T1000 (cell line): ENCODE measurements at places on chromosomes 13 and 19.
A peak's percentile ranks its signal among the peaks of the same experiment; 100 is the strongest.

GRCh38 chr19:10430505-10431253, 10.3 kb downstream of the PDE4A start:
- DNase-seq = no peak

- no peak for DNase-seq
These were observed 1317.1 kb downstream of the SLITRK1 start for GRCh38 chr13:82565201-82565600.

DNA sequence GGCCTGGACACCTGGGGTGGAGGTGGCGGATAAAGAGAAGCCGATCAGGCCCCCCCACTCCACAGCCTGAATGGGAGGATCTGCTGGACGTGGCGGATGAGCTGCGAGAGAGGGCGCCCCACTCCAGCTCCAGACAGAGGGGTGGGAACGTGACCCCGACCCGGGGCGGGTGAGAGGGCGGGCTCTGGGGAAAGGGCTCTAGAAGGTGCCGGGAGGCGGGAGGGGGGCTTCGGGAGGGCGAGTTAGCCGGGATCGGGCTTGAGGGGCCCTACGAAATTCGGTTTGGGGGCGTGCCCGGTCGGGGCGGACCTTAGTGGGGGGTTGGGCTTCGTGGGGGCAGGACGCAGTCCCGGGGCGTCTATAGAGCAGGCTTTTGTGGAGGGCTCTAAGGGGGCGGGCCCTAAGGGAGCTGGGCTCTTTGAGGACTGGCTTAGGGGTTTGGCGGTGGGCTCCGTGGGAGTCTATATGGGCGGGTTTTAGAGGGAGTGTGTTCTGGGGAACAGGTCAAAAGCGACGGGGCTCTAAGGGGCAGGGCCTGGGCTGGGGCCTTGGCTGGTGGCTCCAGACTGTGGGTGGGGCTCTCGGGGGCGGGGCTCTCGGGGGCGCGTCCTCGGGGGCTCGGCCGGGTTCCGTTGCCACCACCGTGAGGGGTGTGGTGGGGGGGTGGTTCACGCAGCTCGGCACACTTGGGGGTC, 4.1 kb upstream of the NANOS3 start:
- DNase-seq = no peak

- no peak for DNase-seq
These were observed 22.6 kb downstream of the PGPEP1 start for GRCh38 chr19:18362934-18363542.

DNA sequence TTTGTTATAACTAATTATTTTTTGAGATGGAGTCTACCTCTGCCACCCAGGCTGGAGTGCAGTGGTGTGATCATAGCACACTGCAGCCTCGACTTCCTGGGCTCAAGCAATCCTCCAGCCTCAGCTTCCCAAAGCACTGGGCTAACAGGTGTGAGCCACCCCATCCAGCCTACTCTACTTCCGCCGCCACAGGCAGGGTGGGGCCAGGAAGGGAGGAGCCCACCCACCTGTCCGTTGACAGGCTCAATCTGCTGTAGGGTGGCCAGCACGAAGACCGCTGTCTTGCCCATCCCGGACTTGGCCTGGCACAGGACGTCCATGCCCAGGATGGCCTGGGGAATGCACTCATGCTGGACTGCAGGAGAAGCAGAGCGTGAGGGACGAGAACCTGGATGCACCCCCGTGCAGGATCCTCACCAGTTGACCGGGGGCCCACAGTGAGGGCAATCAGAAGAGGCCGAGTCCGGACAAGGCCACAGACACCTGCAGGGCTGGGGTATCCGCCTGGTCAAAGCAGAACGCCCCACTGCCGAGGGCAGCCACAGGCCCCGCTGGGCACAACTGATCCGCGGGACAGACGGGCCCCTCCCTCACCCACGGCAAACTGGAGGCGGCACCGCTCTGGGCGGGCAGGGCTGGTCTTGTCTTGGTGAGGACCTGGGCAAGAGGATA, 6.7 kb downstream of the DDX39A start:
- no peak for DNase-seq

- no peak for DNase-seq
These were observed 170.7 kb downstream of the DCT start for GRCh38 chr13:94308832-94309231.

DNA sequence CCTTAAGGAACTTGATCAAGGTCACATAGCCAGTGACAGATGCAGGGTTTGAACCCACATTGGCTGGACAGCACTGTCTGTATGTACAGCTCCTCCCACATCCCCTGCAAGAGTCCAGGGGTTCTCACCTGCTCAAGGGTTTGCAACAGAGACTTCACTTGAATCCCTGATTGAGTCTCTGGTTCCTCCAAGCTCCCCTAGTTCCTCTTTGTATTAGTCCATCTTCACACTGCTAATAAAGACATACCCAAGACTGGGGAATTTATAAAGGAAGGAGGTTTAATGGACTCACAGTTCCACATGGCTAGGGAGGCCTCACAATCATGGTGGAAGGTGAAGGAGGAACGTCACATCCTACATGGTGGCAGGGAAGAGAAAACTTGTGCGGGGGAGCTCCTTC, 72.8 kb upstream of the CLDN10 start:
- no peak for DNase-seq

DNA sequence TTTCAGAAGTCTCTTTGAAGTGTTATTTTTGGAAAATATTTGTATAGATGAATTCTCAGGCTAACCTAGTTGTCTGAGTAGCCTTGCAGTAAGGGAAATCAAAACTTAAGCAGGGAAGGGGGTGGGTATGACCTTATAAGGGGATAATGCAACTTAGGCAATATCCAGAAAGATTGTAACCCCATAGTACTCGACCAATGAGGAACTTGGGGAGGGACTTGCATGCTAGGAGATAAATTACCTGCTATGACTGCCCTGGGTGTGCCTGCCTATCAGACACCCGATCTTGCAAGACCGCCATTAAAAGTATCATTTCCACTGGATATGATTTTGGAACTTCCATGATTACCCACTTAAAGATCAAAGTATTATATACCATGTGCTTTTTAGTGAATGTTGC, 23.0 kb upstream of the RFXAP start:
- DNase-seq = no peak

GRCh38 chr13:98251708-98252107, 74.6 kb upstream of the RNF113B start:
- DNase-seq = no peak

GRCh38 chr13:101686003-101686402, 233.5 kb downstream of the ITGBL1 start:
- no peak for DNase-seq

- no peak for DNase-seq
These were observed 147.1 kb downstream of the NHLRC3 start for GRCh38 chr13:39185326-39185725.

DNA sequence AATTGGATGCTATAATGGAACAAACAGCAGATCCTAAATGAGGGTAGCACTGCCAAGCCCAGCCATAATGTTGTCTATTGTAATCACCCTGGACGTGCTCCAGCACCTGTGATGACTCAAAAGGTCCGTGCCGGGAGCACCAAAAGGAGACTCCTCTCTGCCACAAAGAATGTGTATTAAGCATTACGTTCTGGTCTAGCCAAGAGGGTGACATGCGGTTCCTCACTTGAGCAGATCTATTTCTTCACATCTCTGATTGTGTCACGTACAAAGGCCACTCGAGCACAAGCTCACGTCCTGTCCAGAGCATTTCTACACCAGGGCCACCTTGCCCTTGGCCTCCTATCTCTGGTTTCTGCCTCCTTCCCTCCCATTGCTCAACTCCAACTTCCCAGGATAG, 219.9 kb upstream of the IRS2 start:
- peak; percentile 57 for DNase-seq

DNA sequence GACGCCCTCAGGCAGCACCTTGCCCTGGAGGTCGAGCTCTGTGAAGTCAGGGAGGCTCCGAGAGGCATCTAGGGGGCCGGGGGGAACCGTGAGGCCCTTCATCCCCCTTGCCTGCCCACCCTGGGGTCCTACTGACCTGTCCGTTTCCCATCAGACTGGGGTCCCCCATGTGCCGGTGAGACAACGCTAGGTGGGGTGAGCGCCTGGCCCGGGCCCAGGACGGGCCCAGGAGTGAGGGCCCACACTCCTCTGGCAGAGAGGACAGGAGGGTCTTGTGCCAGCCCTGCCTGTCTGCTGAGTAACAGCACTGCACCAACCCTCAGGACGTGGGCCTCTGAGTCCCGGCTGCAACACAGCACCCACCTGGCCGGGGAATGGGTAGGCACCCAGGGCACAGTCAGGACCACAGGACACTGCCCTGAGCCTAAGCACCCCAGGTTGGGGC, 14.4 kb downstream of the DCAF15 start:
- no peak for DNase-seq

DNA sequence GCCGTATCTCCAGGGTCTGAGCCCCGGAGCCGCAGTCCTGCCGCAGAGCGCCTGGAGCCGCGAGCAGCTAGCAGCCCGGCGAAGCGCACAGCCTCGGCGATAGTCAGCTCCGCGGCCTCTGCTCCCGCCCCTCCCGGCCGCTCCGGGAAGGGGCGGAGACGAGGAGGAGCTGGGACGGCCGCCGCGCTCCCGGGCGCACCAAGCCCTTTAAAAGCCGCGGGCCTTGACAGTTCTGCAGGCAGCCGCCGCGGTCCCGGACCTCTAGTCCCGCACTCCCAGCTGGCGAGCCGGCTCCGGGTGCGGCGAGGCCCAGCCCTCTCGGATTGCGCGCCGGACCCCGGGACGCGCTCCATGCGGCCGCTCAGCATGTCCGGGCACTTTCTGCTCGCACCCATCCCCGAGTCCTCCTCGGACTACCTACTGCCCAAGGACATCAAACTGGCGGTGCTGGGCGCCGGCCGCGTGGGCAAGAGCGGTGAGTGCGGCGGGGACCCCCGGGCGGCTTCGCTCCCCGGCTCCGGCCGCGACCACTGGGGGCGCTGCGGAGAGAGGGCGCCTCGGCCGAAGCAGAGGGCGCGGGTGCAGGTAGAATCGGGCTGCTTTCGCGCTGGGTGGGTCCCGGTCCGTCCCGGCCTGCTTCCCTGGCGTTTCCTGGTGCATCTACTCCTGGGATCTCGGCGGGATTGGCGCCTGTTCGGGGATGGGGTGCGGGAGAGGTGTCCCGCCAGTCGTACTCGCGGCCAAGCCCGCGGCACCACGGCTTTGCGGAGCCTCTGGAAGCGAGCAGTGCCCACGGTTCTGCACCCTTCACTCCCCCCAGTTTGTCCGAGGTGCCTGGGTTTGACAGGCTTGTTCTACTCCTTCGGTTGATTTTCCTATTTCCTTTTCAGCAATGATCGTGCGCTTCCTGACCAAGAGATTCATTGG, at the start of gene RASL11A:
Gene RASL11A (plus strand): TSS at position 237 of the 927 bp plus-strand sequence. CDS start 115 bp downstream, at position 352.
- DNase-seq = peak; percentile 73

- no peak for DNase-seq
These were observed 1108.8 kb upstream of the PCDH20 start for GRCh38 chr13:62524498-62524897.

DNA sequence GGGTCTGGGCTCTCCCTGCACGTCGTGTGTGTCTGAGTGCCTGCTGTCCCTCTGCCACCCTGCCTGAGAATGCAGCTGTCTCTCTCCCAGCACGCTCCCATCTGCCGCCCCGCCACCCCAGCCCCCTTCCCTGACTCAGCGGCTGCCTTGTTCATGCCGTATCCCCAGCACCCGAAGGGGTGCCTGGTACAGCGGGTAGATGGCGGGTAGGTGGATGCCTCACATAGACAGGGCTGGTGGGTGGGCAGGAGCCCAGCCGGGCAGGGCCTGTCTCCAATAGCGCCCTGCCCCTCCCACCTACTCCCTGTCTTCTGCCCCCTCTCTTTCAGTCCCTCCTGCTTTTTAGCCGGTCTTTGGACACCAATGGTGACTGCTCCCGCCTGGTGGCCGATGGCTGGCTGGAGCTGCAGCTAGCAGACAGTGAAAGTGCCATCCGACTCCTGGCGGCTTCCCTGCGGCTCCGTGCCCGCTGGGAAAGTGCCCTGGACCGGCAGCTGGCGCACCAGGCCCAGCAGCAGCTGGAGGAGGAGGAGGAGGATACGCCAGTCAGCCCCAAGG, 30.3 kb downstream of the DHX34 start:
- DNase-seq = no peak

DNA sequence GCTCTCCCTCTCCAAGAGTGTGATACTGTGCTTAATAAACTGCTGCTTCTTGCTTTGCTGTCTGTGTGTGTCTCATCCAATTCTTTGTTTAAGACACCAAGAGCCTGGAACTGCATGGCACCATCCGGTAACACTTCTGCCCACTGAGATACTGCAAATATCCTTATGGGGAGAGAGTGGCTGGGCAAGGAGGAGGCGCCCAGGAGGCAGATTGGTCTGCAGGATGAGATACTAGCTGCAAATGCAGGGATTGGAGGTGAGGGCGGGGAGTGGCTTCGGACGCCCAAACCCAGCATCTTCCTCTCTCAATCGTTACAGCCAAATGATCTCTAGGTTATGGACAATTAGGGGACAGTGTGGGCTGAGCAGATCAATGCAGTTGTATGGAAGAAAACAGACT, 1.7 kb upstream of the SIGLEC7 start:
- no peak for DNase-seq

- DNase-seq = peak; percentile 32
These were observed 62.1 kb downstream of the ZNF737 start for GRCh38 chr19:20503476-20503875.

GRCh38 chr13:23288564-23288963, 107.8 kb downstream of the SGCG start:
- no peak for DNase-seq

DNA sequence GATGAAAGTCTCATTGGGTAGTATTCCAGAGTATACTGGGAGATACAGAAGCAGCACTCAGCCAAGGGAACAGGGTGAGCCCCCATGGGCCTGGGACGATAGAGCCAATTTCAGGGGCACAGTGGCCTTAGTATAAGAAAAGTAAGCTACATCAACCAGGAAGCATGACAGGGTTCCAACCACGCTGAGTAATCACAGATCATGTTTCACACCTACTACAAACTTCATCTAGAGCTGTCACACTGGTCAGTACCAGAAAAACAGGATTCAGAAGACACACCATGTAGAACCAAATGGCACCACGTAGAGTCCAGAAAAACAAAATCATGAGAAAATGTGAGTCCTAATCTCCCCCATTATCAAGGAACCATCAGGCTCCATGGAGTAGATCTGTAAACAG, 1292.4 kb upstream of the MIR17HG start:
- DNase-seq = no peak

GRCh38 chr19:31347828-31348392, 1.3 kb downstream of the TSHZ3 start:
- no peak for DNase-seq

- no peak for DNase-seq
These were observed 9.3 kb downstream of the LILRA4 start for GRCh38 chr19:54329476-54330165.

DNA sequence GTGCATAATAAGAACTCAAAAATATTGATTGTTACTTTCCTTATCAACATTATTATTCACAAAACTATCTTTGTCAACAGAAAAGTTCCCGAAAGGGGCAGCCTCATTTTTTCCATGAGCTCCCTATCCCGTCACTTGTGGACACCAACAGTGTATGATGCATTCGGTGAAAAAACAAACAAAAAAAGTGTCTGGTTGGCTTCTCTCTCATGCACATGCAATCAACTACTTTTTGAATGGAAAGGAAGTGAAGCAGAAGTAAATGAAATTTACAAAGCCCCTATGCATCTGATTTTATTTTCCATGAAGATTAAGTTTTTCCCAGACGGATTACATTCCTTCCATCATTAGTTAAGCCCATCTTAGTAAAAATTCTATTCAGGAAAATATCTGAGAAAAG, 526.9 kb downstream of the RFC3 start:
- no peak for DNase-seq

- no peak for DNase-seq
These were observed 2.7 kb downstream of the ZNF574 start for GRCh38 chr19:42078538-42079275.
